Muscle of leg (tissue), 16 donors: ENCODE measurements at places on chromosomes 5 and 9. TPM values are rescaled to one million over a fixed set of nuclear protein-coding genes. Genes with fewer than 3 reads are reported as not detected.

- H3K27me3 ChIP-seq = no peaks in the 10 kb centered on the region
- DNase-seq = no peak
- H3K4me1 ChIP-seq = no peaks in the 10 kb centered on the region
- no peak overlapping the region for H3K4me3 ChIP-seq
- H3K27ac ChIP-seq = no peak overlapping the region
Measured at GRCh38 chr9:5784526-5785315, 48.2 kb downstream of the ERMP1 start.

- peak; percentile 79 for DNase-seq
- H3K27me3 ChIP-seq = peaks cover 7% of the 10 kb centered on the region
- no peak overlapping the region for H3K4me3 ChIP-seq
Measured at GRCh38 chr9:133742849-133743444, 4.8 kb upstream of the SARDH start.

- H3K27ac ChIP-seq = peak overlapping the region; percentile 65
- H3K36me3 ChIP-seq = no peaks in the 10 kb centered on the region
- H3K4me1 ChIP-seq = peaks cover 14% of the 10 kb centered on the region
Measured at GRCh38 chr9:34072410-34072809, 23.7 kb upstream of the UBAP2 start.

- peaks cover 2% of the 10 kb centered on the region for H3K4me1 ChIP-seq
- H3K27ac ChIP-seq = no peak overlapping the region
- H3K4me3 ChIP-seq = no peak overlapping the region
Measured at GRCh38 chr5:43523662-43524072, 8.7 kb upstream of the C5orf34 start.

GRCh38 chr9:87640385-87640795 lies 85.5 kb upstream of the CTSL start:
- H3K27me3 ChIP-seq = no peaks in the 10 kb centered on the region
- peaks cover 13% of the 10 kb centered on the region for H3K36me3 ChIP-seq
- peak; percentile 86 for DNase-seq
- H3K27ac ChIP-seq = no peak overlapping the region
- no peak overlapping the region for H3K4me3 ChIP-seq
- peaks cover 11% of the 10 kb centered on the region for H3K4me1 ChIP-seq

DNA sequence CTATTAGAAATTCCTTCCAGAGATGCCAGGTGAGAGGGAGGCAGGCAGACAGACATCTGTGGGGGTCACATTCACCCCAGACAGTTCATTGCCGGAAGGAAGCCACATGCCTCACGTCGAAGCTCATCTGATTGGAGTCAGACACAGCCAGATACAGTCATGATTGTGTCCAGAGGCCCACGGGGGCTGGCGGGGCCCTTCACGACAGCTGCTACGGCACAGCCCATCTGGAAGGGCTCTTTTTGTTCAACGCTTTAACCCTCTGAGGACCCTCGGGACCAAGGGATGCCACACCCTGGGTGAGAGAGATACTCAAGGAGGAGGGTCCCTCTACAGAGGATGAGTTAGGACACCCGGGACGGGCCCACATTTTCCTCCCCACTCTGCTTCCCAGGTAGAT lies 31.9 kb upstream of the GABRP start:
- no peaks in the 10 kb centered on the region for H3K36me3 ChIP-seq
- no peak overlapping the region for H3K4me3 ChIP-seq
- DNase-seq = peak; percentile 26
- peaks cover 22% of the 10 kb centered on the region for H3K4me1 ChIP-seq
- H3K27me3 ChIP-seq = peaks cover 9% of the 10 kb centered on the region

- H3K4me1 ChIP-seq = no peaks in the 10 kb centered on the region
- no peak for DNase-seq
- no peak overlapping the region for H3K4me3 ChIP-seq
- H3K27ac ChIP-seq = no peak overlapping the region
Measured at GRCh38 chr5:142970440-142971030, 200.4 kb downstream of the ARHGAP26 start.

DNA sequence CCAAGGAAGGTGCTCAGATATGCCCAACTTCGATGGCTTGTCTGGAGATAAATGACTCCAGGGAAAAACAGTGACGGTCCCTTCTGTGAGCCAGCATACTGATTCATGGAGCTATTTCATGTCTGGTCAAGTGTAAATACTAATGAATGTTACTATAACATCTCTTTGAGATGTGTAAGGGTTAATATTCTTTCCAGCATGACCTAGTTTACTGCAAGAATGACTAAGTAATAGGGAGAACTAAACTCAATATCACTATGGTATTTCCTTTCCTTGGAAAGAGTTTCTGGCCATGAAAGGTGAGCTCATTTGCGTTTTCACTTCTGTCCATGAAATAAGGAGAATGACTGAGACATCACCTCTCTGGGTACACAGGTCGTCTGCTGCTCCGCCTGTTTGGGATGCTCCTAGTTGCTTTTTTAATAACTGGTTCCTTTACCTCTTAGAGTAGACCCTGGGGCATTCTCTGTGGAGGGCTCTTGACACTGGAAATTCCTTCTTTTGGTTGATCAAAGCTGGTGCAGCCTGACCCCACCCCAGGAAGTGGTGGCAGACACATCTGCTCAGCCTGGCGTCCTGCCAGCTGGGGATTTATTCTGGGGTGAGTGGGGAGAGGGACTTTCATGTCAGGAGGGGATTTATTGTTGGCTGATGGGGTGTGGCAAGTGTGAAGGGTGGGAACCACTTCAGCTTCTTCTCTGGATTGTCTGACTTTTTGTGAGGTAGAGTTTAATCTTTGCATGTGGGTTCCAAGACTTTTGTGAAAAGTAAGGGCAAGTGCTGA lies 250.0 kb upstream of the MPDZ start:
- no peaks in the 10 kb centered on the region for H3K36me3 ChIP-seq
- H3K4me1 ChIP-seq = peaks cover 5% of the 10 kb centered on the region
- peak; percentile 45 for DNase-seq
- no peaks in the 10 kb centered on the region for H3K27me3 ChIP-seq

GRCh38 chr5:171710451-171711024 lies 75.1 kb upstream of the SMIM23 start:
- H3K36me3 ChIP-seq = no peaks in the 10 kb centered on the region
- no peaks in the 10 kb centered on the region for H3K27me3 ChIP-seq
- no peak overlapping the region for H3K27ac ChIP-seq
- no peaks in the 10 kb centered on the region for H3K4me1 ChIP-seq

Gene ANKH
- total RNA-seq = 15.4 TPM

- no peak overlapping the region for H3K4me3 ChIP-seq
- no peak for DNase-seq
- H3K27ac ChIP-seq = no peak overlapping the region
- no peaks in the 10 kb centered on the region for H3K36me3 ChIP-seq
- H3K27me3 ChIP-seq = peaks cover 65% of the 10 kb centered on the region
Measured at GRCh38 chr9:132487980-132488535, 78.0 kb downstream of the CFAP77 start.

Gene STING1
- 19.3 TPM for total RNA-seq

Gene PHPT1
- 145 TPM for total RNA-seq

- no peak overlapping the region for H3K27ac ChIP-seq
- no peak overlapping the region for H3K4me3 ChIP-seq
- H3K4me1 ChIP-seq = no peaks in the 10 kb centered on the region
- no peaks in the 10 kb centered on the region for H3K27me3 ChIP-seq
- DNase-seq = no peak
Measured at GRCh38 chr5:36277521-36278176, 24.1 kb downstream of the RANBP3L start.

GRCh38 chr9:71285191-71285656 lies 163.8 kb upstream of the TRPM3 start:
- no peak overlapping the region for H3K27ac ChIP-seq
- peak; percentile 82 for DNase-seq
- H3K4me3 ChIP-seq = no peak overlapping the region
- no peaks in the 10 kb centered on the region for H3K36me3 ChIP-seq
- peaks cover 2% of the 10 kb centered on the region for H3K4me1 ChIP-seq

Gene PRLR
- 1.1 TPM for total RNA-seq

Gene SPINK13
- not detected for total RNA-seq

DNA sequence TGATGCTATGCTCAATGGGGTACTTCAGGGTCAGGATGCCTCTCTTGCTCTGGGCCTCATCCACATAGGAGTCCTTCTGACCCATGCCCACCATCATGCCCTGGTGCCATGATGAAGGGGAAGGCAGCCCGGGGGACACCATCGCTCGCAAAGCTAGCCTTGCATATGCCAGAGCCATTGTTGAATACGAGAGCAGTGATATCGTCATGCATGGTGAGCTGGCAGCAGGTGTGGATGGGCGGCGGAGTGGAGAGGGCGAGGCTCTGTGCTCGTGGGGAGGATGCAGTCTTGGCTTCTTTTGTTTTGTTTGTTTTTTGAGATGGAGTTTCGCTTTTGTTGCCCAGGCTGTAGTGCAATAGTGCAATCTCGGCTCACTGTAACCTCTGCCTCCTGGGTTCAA lies 17.2 kb upstream of the SPZ1 start:
- H3K36me3 ChIP-seq = no peaks in the 10 kb centered on the region
- H3K27ac ChIP-seq = no peak overlapping the region
- no peaks in the 10 kb centered on the region for H3K27me3 ChIP-seq
- no peak for DNase-seq
- no peak overlapping the region for H3K4me3 ChIP-seq

- H3K27me3 ChIP-seq = no peaks in the 10 kb centered on the region
- no peak for DNase-seq
- H3K27ac ChIP-seq = no peak overlapping the region
- no peaks in the 10 kb centered on the region for H3K4me1 ChIP-seq
- H3K36me3 ChIP-seq = no peaks in the 10 kb centered on the region
Measured at GRCh38 chr5:59956130-59956783, 62.7 kb upstream of the PDE4D start.

DNA sequence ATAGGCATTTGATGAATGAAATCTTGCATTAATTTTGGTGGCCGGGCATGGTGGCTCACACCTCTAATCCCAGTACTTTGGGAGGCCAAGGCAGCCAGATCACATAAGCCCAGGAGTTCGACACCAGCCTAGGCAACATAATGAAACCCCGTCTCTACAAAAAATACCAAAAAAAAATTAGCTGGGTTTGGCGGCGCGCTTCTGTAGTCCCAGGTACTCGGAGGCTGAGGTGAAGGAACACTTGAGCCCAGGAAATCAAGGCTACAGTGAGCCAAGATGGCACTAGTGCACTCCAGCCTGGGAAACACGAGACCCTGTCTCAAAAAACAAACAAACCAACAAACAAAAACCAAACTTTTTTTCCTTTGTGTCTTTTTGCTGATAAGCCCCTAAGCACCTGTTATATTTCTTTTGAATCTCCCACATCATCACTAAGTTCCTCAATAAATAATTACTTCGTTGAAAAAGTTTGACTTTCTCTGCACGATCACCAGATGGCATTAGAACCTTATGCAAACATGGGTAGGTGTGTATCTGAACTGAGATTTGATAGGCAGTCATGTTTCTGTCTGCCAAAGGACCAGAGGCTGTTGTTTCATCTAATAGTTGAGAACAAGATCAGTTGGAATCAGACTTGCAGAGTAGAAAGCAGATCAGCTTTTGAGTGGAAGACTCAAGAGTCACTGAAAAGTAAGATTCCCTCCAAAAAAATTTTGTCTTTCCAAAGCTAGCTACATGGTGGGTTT lies 5.5 kb upstream of the MATR3 start:
- H3K4me1 ChIP-seq = peaks cover 2% of the 10 kb centered on the region
- H3K27ac ChIP-seq = no peak overlapping the region
- H3K27me3 ChIP-seq = no peaks in the 10 kb centered on the region
- DNase-seq = no peak
- H3K4me3 ChIP-seq = no peak overlapping the region

- no peaks in the 10 kb centered on the region for H3K27me3 ChIP-seq
- H3K27ac ChIP-seq = no peak overlapping the region
- no peaks in the 10 kb centered on the region for H3K4me1 ChIP-seq
- no peaks in the 10 kb centered on the region for H3K36me3 ChIP-seq
- H3K4me3 ChIP-seq = no peak overlapping the region
- DNase-seq = no peak
Measured at GRCh38 chr9:117000834-117001233, 313.7 kb downstream of the TRIM32 start.

- no peak for DNase-seq
- no peaks in the 10 kb centered on the region for H3K4me1 ChIP-seq
- H3K36me3 ChIP-seq = no peaks in the 10 kb centered on the region
- no peak overlapping the region for H3K27ac ChIP-seq
- H3K4me3 ChIP-seq = no peak overlapping the region
- no peaks in the 10 kb centered on the region for H3K27me3 ChIP-seq
Measured at GRCh38 chr5:40619421-40619820, 60.3 kb upstream of the PTGER4 start.

DNA sequence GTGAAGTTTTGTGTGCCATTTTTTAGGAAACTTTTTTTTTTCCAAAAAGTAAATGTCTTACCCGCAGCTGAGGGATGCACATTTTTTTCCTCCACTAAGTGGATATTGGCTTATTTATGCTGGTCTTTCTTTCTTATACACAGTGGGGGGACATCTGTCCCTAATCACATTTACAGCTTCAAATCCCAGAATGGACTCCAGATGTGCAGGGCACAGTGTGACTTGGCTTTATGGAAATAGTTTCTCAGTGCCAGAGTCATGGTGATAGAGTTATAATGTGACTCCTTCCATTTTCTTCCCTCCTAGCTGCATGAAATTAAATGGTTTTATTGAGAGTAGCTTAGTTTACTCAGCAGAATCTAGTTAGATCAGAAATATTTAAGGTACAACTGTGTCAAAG lies 66.5 kb downstream of the SV2C start:
- no peaks in the 10 kb centered on the region for H3K36me3 ChIP-seq
- no peak overlapping the region for H3K27ac ChIP-seq
- no peaks in the 10 kb centered on the region for H3K4me1 ChIP-seq
- H3K27me3 ChIP-seq = no peaks in the 10 kb centered on the region
